ENCODE measurements at places on chromosomes 11 and 22.
A peak's percentile ranks its signal among the peaks of the same experiment; 100 is the strongest.

- DNase-seq, result peak; percentile 70
These were observed 4.5 kb upstream of the NOL12 start for GRCh38 chr22:37681556-37682049.

DNA sequence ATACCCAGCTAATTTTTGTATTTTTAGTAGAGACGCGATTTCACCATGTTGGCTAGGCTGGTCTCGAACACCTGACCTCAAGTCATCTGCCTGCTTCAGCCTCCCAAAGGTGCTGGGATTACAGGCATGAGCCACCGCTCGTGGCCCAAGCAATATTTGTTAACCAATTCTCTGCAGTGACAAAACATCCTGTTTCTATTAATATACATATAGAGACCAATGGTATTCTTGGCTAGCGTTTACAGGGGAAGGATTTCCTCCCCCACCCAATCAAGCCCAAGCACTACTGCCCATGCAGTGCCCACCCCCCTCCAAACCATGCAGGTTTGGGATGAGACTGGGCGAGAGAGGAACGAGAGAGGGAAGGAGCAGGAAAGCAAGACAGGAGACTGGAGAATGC, 53.1 kb downstream of the APOL3 start:
- no peak for DNase-seq

DNA sequence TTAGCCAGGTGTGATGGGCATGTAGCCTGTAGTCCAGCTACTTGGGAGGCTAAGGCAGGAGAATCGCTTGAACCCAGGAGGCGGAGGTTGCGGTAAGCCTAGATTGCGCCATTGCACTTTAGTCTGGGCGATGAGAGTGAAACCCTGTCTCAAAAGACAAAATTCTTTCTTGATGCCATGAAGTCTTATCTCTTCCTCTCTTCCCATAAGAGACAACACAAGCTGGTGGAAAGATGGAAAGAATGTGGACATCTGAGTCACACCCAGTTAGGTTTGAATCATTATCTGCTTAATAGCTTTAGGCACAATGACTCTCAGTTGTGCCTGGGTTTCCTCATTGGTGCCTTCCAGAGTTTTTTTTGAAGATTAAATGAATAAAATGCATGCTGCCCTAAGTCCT, 35.3 kb downstream of the KREMEN1 start:
- DNase-seq, result no peak

DNA sequence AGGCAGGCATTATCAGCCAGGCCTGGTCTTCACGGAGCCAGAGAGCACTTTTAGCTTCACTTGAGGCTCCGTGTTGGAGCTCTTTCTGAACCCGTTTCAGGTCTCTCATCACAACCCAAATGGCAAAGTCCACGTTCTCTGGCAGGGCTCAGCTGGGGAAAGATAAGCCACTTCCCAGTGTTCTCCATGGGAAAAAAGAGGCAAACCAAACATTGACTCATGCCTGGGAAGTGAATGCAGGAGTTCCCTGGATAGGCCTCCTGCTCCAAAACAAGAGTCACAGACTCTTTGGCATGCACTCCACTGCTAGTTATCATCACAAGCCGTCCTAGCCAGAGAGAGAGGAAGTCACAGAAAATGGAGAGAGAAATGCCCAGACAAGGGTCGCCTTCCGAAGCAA, 11.6 kb downstream of the OPCML start:
- DNase-seq, result peak; percentile 28

DNA sequence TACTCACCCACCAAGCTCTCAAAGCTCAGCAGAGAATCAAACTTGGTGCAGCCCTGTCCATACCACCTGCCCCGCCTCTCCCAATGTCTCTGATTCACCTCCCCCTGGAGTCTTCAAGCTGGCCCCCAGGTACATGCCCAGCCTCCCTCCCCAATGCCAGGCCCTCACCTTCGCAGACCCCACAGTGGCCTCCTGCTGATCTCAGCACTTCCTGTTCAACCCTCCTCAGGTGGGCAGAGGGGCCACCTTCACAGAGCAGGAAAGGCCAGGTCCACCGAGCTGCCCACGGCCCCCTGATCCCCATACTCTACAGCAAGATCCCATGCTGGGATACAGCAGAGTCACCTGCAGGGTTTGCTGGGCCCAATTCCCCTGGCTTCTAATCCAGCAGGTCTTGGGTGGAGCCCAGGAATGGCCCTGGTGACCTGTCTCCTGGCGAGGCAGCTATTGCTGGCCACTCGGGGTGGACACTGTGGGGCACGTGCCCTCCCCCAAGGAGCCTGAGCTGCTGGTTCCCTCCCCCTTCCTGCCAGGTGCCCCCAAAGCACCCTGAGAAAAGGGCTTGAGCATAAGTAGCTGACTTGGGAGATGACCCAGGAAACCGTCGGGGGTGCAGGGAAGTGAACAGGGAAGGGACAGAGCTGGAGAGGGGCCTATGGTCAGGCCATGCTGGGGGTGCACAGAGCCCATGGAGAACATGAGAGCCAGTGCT, 150.7 kb downstream of the BRD1 start:
- DNase-seq, result no peak

GRCh38 chr11:46293641-46294103, 16.2 kb downstream of the CREB3L1 start:
- DNase-seq, result no peak

DNA sequence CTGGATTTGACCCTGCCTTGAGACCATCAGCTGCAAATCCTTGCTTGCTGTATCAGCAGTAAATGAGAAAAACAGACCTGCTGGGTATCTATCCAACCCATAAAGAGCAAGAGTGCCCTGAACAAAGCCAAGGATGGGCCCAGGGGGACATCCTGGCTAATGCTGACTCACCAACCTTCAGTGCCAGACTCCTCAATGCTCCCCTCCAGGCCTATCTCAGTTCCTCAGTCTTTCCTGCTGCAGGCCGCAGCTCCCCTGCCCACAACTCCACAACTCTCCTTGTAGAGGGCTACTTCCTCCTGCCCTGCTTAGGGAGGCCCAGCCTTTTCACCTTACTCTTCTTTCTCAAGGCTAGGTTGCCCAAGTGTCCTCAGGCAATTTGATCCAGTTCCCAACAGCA, 2.6 kb downstream of the LAMTOR1 start:
- DNase-seq, result no peak

GRCh38 chr11:62423012-62423411, 4.2 kb downstream of the SCGB1A1 start:
- DNase-seq, result no peak

GRCh38 chr11:6319001-6319703, 1.1 kb downstream of the CAVIN3 start:
- no peak for DNase-seq

DNA sequence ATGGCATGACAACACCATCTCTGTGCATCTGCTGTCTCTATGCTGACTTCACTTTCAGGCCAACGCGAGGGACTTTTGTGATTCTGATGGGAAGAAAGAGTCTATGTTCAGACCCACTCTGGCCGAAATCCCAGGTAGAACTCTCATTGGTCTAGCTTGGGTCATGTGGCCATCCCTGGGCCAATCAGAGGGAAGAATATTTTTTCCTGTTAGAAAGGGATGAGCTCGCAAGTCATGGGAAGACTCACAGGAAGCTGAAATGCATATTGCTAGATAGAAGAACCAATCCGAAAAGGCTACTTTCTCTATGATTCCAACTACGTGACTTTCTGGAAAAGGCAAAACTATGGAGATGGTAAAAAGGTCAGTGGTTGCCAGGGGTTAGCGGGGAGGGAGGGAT, 56.0 kb upstream of the LINC01488 start:
- no peak for DNase-seq

GRCh38 chr22:36103891-36104290, 56.7 kb downstream of the APOL3 start:
- no peak for DNase-seq

DNA sequence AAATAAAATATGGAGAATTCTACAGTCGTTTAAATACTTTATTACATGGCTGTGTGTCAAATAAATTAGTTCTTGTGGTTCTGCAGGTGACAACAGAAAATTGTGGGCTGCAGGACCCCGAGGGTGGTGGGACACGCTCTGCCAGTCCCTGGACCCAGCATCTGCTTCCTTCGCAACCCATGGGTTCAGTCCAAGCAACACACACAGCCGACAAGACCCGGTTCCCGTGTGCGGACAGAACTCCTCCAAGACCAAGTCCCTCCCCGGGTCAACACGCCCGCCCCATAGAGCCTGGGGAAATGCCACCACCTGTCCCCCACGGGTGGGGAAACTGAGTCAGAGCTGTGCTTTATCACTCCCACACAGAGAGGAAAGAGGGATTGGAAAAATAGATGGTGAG, 238.9 kb downstream of the BRD1 start:
- no peak for DNase-seq

DNA sequence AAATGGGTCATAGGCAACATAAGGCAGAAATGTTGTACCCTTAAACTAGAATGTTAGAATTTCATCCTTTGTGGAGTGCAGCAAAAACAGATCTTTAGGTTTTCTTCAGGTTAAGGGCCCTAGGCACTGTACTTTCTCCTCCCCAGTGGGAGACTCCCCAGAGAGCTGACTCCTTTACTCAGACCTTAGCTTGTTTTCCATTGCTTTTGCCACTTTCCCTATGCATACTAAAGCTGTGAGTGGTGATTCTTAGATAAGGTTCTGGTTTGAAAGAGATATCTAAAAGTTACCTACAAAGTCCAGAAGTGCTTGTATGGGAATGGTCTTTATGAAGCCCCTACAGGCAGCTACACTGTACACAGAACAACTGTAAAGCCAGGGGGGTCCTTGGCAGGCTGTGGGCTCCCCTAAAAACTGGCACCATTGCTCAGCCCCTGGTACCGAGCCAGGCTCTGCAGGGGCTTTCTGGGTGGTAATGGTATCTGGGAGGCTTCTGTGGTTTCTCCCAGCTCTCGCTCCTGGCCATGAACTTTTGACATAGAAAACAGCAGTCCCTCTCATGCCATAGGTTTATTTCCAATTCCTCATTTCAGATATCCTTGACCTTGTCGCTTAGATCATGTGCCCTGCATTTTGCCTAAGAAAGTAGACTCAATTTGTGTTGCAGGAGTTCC, 23.2 kb downstream of the AMOTL1 start:
- DNase-seq, result no peak

- no peak for DNase-seq
These were observed 59.0 kb downstream of the MYH9 start for GRCh38 chr22:36328635-36329253.

- DNase-seq, result no peak
These were observed 20.5 kb downstream of the COA4 start for GRCh38 chr11:73856031-73856567.

- DNase-seq, result no peak
These were observed 466.3 kb downstream of the OPCML start for GRCh38 chr11:133065847-133066485.

- DNase-seq, result no peak
These were observed 17.5 kb upstream of the CD3E start for GRCh38 chr11:118287006-118287405.

- DNase-seq, result no peak
These were observed 19.0 kb upstream of the RELT start for GRCh38 chr11:73356979-73357860.

- no peak for DNase-seq
These were observed 14.4 kb downstream of the MPPED1 start for GRCh38 chr22:43425976-43426785.

DNA sequence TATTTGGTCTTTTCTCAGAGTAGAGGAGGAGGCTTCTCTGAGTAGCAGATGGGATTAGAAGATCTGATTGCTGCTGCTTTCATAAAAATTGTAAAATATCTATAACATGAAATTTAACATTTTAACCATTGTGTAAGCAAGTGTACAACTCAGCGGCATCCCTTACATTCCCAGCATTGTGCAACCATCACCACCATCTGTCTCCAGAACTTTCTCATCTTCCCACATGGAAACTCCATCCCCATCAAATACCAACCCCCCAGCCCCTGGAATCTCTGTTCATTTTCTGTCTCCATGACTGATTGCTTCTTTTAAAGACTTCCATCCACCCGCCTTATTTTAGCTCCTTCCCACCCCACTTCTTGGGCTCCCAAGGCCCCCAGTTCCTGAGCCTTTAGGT, 32.3 kb downstream of the MRGPRD start:
- DNase-seq, result no peak

GRCh38 chr22:49518436-49518970, 309.2 kb downstream of the BRD1 start:
- no peak for DNase-seq

DNA sequence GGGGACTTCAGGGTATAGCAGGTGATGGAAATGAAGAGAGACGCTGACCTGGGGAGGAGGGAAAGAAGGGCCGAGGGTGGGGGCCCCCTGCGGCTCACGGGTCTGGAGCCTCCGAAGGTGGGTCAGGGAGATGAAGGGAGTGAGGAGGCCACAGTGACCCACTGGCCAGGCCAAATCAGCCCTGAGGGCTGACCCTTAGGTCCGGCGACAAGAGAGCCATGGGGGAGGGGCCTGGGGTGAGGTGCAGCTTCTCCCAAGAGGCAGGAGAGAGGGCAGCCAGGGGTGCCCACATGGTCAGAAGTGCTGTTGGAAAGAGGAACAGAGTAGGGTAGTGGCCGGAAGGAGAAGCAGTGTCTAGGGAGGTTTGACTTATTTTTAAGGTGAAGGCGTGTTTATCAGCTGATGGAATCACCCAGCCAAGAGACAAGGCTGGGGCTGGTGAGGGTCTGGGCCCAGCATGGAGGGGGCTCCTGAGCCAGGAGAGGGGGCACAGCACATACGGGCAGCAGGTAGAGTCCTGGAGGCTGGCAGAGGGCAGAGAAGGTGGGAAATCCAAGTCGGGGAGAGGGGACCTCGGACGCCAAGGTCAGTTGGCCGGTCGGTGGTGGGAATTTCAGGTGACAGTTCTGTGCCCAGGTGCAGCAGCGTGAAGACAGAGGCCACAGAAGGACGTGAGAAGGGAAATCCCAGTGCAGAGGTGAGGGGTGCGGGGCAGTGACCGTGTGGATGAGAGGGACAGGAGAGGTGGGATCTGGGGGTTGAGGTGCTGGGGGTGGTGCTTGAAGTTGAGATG, 49.0 kb downstream of the LINC01488 start:
- DNase-seq, result no peak

GRCh38 chr11:96055706-96056387, 131.9 kb upstream of the MTMR2 start:
- no peak for DNase-seq

DNA sequence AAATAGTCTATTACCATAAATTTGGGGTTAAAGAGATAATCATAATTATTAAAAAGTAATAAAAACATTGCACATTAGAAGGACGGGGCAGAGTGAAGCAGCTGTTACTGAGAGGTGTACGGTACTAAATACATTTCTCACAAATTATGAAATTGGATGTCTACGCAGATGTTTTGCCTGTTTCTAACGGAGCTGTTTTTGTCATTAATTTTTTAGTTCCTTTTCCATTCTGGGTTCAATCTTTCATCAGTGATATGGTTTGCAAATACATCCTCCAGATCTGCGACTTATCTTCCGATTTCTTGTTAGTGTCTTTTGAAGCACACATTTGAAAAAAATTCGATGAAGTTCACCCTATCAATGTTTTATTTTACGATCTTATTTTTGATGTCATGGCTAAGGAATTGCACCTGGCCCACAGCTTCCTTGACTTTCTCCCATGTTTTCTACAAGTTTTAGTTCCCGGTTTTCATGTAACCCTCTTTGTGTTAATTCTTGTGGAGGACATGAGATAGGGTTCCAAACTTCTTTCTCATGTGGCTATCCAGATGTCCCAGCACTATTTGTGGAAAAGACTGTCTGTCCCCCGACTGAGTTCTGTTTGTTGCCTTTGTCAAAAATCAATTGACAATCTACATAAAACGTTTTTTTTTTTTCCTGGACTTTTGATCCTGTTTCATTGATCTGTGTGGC, 21.3 kb upstream of the KRTAP5-6 start:
- DNase-seq, result no peak

GRCh38 chr11:40293655-40294348, 1165.7 kb downstream of the LRRC4C start:
- peak; percentile 92 for DNase-seq

Measured in muscle of arm (tissue), 14 donors.